Motor neuron (in vitro differentiated cells): ENCODE measurements at places on chromosomes 11 and 22. TPM values are rescaled to one million over a fixed set of nuclear protein-coding genes. Genes with fewer than 3 reads are reported as not detected.
A peak's percentile ranks its signal among the peaks of the same experiment; 100 is the strongest.

Gene MS4A14
- 0.43 and 0.44 TPM in 2 replicates for total RNA-seq

Gene OSBP
- 29.6 and 33.1 TPM in 2 replicates for total RNA-seq

Gene SPTBN2
- 87.9 and 99.4 TPM in 2 replicates for total RNA-seq

Gene EHBP1L1
- 41.3 and 44.9 TPM in 2 replicates for total RNA-seq

Gene KRTAP5-7
- 0.21 and 0.23 TPM in 2 replicates for total RNA-seq

Gene PDGFD
- 9.2 and 10.2 TPM in 2 replicates for total RNA-seq

DNA sequence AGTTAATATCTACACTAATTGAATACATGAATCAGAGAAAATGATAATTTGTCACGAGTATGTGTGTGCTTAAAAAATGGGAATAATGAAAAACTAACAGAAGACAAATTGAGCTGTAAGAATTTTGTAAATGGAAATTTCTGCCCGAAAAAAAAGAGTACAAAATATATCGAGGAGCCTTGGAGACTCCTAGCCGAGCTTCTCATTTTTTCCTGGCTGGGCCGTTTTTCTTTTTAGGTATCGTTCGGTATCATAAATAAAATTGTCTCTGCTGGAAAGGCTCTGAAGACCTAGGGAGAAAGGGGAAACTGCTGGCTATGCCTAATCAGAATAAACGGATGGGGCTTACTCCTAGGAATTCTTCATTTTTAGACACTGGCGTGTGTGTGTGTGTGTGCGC lies 227.2 kb upstream of the RAG2 start:
- ATAC-seq: no peak

- ATAC-seq: no peak
Measured at GRCh38 chr22:46867106-46867505, 104.7 kb downstream of the TBC1D22A start.

DNA sequence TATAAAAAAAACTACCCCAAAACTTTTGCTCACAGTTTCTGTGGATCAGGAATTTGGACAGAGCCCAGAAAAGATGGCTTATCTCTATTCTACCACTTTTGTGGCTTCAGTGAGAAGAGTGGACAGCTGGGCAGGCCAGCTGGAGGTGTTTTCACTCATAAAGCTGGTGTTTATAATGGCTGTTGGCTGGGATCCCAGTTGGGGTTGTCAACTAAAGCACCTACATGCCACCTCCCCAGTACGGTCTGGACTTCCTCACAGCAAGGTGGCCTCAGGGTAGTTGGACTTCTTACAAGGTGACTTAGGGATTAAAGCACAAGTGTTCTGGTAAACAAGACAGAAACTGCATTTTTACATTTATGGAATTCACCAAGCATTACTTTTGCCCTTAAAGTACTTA lies 171.0 kb downstream of the NELL1 start:
- no peak for ATAC-seq

DNA sequence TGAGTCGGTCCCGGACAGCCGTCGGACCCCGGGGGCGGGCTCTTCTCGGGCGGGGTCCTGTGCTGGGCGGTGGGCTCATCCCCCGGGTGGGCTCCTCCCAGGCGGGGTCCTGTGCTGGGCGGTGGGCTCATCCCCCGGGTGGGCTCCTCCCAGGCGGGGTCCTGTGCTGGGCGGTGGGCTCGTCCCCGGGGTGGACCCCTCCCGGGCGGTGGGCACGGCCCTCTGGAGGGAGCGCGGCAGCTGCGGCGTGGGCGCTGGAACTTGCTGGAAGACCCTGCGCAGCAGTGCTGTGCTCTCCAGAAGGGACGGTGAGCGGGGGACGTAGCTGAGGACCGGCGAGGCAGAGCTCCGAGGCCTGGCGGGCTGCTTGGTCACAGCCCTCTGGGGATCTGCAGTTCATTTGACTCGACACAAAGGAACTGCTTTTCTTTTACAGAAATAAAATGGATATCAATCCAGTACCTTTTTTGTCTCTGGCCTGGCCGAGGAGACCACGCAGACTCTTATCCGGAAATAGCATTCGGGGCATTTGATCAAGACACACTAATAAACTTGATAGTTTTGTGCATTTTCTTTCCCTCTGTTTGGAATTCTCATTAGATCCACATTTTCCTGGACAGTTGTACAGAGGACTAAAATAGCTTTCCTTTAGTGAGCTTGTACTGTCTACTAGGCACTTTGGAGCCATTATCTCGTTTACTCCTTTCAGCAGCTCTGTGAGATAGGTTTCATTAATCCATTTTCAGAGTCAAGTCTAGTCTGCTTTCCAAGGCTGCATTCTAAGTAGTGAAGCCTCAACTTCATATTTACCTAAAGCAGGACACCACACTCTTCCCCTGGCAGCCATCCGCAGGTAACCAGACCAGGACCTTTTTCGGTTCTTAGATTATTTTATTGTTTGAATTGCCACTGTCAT lies 812 bp downstream of the JAM3 start:
- peak; percentile 60 for ATAC-seq

- ATAC-seq: no peak
Measured at GRCh38 chr22:44204739-44205515, 24.2 kb downstream of the PARVG start.

GRCh38 chr11:30495437-30495836 lies 90.7 kb downstream of the MPPED2 start:
- no peak for ATAC-seq
